ENCODE measurements at places on chromosomes 2 and 18. TPM values are rescaled to one million over a fixed set of nuclear protein-coding genes. Genes with fewer than 3 reads are reported as not detected.

- DNase-seq = no peak
Observed at GRCh38 chr2:63465633-63466032, 122.6 kb downstream of the WDPCP start.

DNA sequence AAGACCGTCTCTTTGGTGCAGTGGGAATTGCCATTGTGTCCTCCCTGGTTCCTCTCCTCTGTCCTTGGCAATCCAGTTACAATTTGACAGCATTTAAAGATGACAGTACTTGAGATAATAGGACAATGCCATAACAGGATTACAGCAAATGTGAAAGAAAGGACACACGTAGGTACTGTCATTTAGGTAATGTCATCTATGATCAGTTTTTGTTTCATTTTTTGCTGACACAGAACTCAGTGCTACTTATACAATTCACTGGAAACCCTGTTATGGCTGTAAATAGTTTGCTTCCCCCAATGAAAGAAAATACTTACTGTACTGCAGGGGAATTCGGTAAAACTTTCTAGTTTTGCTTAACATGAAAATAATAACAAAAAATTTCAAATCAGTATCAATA is 65.2 kb downstream of the BCL11A start:
- DNase-seq = no peak

SP140 gene
- not detected for total RNA-seq

DNA sequence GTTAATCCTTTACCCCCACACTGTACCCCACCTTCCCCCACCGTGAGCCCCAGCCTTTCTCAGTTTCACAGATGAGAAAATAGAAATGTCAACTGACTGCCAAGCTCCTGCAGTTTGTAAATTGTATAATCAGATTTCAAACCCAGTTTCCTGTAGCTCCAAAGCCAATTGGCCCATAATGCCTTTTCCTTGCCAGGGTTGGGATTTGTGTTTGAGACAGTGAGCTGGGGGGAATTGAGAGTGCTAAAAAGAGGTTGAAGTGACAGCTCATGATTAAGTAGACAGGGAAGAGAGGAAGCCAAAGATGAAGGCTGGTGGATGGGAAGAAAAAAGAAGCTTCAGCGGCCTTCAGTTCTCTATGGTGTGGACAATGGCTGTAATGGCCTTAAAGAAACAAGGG is 10.7 kb downstream of the OSBPL6 start:
- no peak for DNase-seq

DNA sequence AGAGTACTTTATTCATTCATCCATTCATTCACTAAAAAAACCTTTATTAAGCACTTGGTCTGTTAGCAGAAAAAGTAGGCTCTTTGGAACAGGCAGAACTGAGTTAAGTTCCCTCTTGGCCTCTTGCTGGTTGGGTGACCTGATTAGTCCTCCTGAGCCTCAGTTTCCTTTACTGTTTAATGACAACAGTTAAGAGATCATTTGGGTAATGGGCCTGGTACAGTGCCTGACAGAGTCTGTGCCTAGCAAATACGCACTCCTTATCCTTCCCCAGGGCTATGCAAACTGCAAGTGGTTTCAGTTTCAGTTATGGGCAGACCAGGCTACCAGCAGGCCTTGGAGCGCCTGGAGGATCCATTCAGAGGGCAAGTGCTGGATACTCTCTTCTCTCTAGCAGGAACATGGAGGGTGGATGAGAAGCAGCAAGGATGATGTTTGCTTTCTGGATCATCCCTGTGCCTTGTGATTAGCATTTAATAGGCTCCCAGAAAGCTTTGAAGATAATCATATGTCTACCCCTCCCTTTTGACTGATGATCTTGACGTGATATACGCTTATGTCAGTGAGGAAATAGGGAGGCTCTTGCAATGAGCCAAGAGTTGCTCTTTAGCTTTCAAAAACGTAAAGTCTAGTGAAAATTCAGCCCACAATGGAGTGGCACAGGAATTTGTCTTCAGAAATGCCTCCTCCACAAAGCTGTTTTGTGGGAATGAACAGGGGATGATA is 12.4 kb upstream of the TAF1B start:
- DNase-seq = no peak
